ENCODE measurements at places on chromosomes 7 and 10. TPM values are rescaled to one million over a fixed set of nuclear protein-coding genes. Genes with fewer than 3 reads are reported as not detected.

DNA sequence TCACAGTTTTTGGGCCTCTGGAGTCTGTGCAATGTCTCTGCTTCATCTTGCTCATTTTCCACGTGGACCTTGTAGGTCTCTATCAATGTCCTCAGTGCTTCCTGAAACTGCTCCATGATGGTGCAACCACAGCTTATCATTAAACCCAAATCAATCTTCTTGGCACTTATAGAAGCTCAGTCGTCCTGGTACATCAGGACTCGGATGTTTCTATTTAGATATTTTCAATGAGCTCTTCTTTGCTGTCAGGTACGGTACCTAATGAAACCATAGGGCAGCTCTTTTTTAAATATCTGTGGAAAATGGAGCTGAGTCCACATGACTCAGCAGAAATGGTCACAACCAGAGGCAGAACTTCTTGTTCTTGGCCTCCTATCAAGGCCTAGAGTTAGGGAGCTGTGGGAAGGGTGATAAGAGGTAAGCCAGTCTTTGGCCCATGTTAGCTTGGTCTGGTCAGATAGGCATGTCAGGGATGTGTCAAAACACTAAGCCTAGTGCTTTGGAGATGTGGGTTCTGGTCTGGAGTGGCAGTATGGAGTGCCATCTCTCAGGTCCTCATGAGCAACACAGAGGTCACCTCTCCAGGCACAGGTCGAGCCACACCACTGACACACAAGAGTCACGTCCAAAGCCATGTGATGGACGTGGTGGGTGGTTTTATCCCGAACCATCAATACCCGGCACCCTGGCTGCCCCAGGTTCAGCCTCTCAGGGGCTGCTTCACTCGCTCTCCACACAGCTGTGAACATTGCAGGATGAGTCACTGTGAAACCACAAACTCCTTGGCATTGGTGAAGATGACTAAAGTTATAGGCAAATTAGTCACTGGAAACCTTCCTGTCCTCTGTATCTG lies 87.0 kb downstream of the TBXAS1 start:
- no peak for DNase-seq
- no peak overlapping the region for H3K4me3 ChIP-seq
- H3K36me3 ChIP-seq, result no peaks in the 10 kb centered on the region
- H3K27ac ChIP-seq, result peak overlapping the region; percentile 40
- no peaks in the 10 kb centered on the region for H3K4me1 ChIP-seq
- H3K27me3 ChIP-seq, result no peaks in the 10 kb centered on the region

The CAMK2B gene
- 0.80 TPM for total RNA-seq

DNA sequence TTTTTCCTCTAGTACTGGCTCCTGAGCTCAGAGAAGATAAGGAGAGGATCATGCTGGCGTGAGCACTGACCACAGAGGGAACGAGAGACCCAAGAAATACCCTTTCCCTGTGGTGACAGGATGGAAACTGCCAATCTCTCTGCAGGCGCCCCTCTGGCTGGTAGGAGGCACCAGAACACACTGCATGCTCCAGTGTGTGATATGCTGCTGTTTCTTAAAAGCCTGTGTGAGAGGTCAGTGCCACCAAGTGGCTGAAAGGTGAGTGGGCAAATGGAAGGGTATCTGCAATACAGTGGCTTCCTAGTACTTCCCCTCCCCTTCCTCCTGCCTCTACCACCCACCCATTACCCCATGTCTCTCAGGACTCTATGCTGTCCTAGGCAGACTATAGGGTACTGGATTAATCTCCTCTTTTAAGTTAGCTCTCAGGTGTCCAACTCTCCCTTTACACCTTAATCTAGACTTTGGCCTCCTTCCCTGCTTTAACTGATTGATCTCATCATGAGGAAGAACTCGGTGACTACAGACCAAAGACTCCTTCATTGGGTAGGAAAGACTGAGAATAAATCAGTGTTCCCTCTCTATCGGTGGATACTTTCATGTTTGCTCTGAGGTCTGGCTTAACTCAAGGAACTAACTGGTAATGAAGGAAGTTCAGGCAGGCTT lies 283.6 kb downstream of the ADRA2A start:
- peak; percentile 23 for DNase-seq
- H3K27me3 ChIP-seq, result no peaks in the 10 kb centered on the region
- H3K36me3 ChIP-seq, result no peaks in the 10 kb centered on the region
- no peak overlapping the region for H3K27ac ChIP-seq

The ZNF727 gene
- 0.34 TPM for total RNA-seq

The EIF4H gene
- 228 TPM for total RNA-seq

- H3K4me3 ChIP-seq, result no peak overlapping the region
- peaks cover 3% of the 10 kb centered on the region for H3K4me1 ChIP-seq
- DNase-seq, result no peak
These were observed 113.3 kb downstream of the EBF3 start for GRCh38 chr10:129850790-129851189.

The PCDH15 gene
- total RNA-seq, result 1.6 TPM

GRCh38 chr7:39212876-39213275 lies 235.2 kb downstream of the POU6F2 start:
- no peaks in the 10 kb centered on the region for H3K4me1 ChIP-seq
- no peaks in the 10 kb centered on the region for H3K36me3 ChIP-seq
- no peak overlapping the region for H3K27ac ChIP-seq
- no peak for DNase-seq
- H3K4me3 ChIP-seq, result no peak overlapping the region
- H3K27me3 ChIP-seq, result no peaks in the 10 kb centered on the region

GRCh38 chr10:78524941-78525340 lies 491.3 kb downstream of the RPS24 start:
- H3K27me3 ChIP-seq, result no peaks in the 10 kb centered on the region
- H3K27ac ChIP-seq, result no peak overlapping the region
- no peak for DNase-seq
- H3K4me1 ChIP-seq, result no peaks in the 10 kb centered on the region

The ARID5B gene
- total RNA-seq, result 31.0 TPM

The NCF1 gene
- total RNA-seq, result 8.3 TPM

The CNTNAP2 gene
- 0.43 TPM for total RNA-seq

DNA sequence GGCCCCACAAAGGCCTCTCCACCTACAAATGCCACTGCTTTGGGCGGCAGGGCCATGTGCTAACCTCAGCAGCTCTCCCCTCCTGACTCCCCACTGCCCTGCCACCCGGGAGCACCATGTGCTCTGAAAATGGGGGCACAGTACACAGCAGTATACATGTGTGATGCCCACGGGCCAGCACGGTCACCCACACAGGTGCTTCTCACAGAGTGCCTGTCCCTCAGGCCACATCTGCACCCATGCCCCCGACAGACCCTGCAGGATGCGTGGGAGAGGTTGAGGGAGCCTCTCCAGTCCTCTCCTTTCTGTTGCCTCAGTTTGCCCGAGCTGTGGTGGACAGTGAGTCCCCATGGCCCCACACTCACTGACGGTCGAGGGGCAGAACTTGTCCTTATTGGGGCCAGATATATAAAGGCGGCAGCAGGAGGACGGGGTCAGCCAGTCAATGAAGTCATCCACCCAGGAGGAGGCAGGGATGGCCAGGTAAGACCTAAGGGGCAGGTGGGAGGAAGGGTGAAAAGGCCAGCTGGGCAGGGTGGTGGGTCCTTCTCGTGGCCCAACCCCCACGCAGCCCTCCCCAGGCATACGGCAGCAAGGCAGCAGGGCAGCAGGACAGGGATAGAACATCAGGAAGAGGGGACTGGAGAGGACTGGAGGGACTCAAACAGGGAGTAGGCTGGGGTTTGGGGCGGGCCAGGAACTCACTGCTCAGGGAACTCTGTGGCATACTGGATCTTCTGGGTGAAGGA lies 19.6 kb downstream of the NPC1L1 start:
- no peak overlapping the region for H3K4me3 ChIP-seq
- H3K27ac ChIP-seq, result no peak overlapping the region
- no peaks in the 10 kb centered on the region for H3K27me3 ChIP-seq
- no peaks in the 10 kb centered on the region for H3K36me3 ChIP-seq

DNA sequence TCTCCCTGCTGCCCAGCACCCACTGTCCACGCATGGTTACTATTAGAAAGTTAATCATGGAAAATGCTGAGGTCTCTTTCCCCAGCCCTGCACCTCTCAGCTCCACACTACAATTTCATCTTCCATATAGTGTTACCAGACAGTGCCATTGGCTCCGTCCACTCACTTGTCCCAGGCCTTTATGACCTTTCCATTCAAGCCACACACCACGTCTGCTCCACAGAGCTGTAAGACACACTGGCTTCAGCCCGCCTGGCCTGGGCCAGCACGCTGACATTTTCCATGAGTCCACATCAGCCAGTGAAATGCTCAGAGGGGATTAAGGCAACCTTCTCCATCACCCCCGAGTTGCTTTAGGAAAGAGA lies 118.7 kb downstream of the KCNMA1 start:
- DNase-seq, result no peak
- H3K27ac ChIP-seq, result no peak overlapping the region
- H3K27me3 ChIP-seq, result no peaks in the 10 kb centered on the region
- H3K4me1 ChIP-seq, result no peaks in the 10 kb centered on the region
- no peaks in the 10 kb centered on the region for H3K36me3 ChIP-seq
- H3K4me3 ChIP-seq, result no peak overlapping the region

DNA sequence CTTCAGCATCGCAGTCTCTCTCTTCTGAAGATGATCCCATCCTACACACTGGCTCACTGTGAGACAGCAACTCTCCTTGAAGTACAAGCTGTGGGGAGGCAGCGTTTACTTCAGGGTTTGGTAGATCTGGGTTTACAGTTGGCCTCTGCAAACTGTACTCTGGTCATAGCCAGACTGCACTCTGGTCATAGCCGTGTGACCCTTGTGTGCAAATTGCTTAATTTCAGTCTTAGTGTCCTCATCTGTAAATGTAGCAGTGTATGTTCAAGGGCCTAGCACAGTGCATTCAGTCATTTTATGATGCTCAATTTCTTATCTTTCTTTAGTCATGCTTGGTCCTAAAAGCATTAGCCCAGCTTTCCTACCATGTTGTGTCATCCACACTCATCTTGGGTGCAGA lies 188.2 kb downstream of the LRMDA start:
- no peak for DNase-seq
- H3K4me1 ChIP-seq, result peaks cover 21% of the 10 kb centered on the region
- H3K27ac ChIP-seq, result no peak overlapping the region
- H3K36me3 ChIP-seq, result no peaks in the 10 kb centered on the region

GRCh38 chr10:63681993-63682697 lies 160.9 kb downstream of the REEP3 start:
- peaks cover 3% of the 10 kb centered on the region for H3K4me1 ChIP-seq
- peak overlapping the region; percentile 19 for H3K4me3 ChIP-seq
- peak overlapping the region; percentile 39 for H3K27ac ChIP-seq
- no peaks in the 10 kb centered on the region for H3K27me3 ChIP-seq

The ZNF365 gene
- total RNA-seq, result 0.80 TPM

DNA sequence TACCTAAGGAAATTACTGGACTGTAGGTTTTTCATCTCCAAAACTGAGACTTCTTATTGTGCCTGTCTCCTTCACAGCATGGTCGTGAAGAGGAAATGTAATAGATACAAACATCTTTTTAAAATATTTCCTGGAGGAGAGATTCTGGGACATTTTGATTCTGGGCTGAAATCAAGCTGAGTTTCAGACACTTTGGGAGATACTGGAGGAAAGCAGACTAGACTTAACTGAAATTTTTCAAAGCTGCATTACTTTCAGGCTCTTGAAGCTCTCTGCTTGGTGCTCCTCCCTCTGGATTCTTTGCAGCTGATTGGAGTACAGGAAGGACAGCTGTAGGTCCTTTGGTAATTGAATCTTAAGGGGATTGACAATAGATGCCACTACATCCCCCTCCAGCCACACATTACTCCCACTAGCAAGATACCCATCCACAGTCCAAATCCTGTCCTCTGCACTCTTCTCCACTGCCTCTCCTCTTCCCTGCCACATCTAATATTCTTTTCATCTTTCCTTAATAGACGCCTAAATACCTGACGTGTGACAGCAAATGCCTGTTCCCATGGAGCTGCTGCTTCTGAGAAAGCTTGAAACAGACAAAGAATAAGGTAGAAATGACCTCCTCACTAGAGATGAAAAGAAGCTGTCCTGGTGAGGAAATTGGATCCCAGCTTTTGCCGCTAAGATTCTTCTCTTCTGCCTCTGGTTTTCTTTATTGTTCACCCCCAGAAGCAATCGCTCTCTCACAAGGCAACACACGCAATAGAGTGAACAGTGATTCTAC lies 111.5 kb upstream of the PHYHIPL start:
- no peak overlapping the region for H3K27ac ChIP-seq
- no peaks in the 10 kb centered on the region for H3K4me1 ChIP-seq

- H3K4me3 ChIP-seq, result no peak overlapping the region
- H3K27me3 ChIP-seq, result no peaks in the 10 kb centered on the region
- H3K36me3 ChIP-seq, result no peaks in the 10 kb centered on the region
- peaks cover 5% of the 10 kb centered on the region for H3K4me1 ChIP-seq
- H3K27ac ChIP-seq, result no peak overlapping the region
- DNase-seq, result no peak
These were observed 8.9 kb downstream of the LCOR start for GRCh38 chr10:96840841-96841518.

- H3K27ac ChIP-seq, result no peak overlapping the region
- no peaks in the 10 kb centered on the region for H3K36me3 ChIP-seq
- peaks cover 16% of the 10 kb centered on the region for H3K4me1 ChIP-seq
- DNase-seq, result no peak
- no peak overlapping the region for H3K4me3 ChIP-seq
These were observed 164.3 kb downstream of the ZMYND11 start for GRCh38 chr10:299512-299911.

GRCh38 chr7:135326636-135327280 lies 93.1 kb downstream of the STRA8 start:
- no peaks in the 10 kb centered on the region for H3K4me1 ChIP-seq
- H3K36me3 ChIP-seq, result no peaks in the 10 kb centered on the region
- peak; percentile 11 for DNase-seq
- H3K27me3 ChIP-seq, result peaks cover 5% of the 10 kb centered on the region

DNA sequence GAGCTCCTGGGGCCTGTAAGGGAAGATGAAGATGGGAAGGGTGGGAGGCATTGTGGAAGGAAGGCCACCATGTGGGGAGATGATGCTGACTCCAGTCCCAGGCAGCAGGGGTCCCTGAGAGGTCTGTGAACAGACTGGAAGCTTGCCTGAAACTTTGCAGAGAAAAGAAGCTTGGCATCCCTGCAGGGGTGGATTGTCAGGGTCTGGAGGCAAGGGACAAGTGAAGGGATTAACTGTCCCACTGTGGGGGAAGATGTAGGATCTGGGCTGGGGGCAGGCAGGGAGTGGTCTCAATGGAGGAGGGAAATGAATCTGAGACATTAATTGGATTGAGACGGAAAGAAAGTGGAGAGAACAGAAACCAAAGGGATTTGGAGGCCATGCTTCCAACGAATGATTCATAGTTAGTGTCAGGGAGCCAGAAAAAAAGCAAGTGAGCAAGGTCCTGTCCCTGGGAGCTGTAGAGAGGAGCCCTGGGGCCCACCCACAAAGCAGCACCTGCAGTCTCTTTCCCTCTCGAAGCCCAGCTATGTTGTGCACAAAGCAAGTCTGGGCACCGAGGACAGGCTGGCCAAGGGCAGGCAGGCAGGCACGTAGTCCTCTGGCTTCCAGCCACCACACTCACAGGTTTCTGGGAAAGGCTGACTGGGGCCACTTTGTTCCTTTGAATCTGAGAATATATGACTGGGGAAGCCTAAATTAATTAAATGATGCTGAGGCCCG lies 4.7 kb upstream of the SLC18A3 start:
- no peak overlapping the region for H3K4me3 ChIP-seq
- H3K36me3 ChIP-seq, result no peaks in the 10 kb centered on the region
- H3K4me1 ChIP-seq, result no peaks in the 10 kb centered on the region
- no peak overlapping the region for H3K27ac ChIP-seq
- DNase-seq, result peak; percentile 2

The DGKI gene
- total RNA-seq, result 1.5 TPM

The XRCC2 gene
- 2.9 TPM for total RNA-seq

The CYP3A4 gene
- total RNA-seq, result 0.37 TPM

GRCh38 chr10:117865945-117866344 lies 180.8 kb downstream of the RAB11FIP2 start:
- no peak overlapping the region for H3K4me3 ChIP-seq
- no peak overlapping the region for H3K27ac ChIP-seq
- DNase-seq, result no peak
- H3K4me1 ChIP-seq, result no peaks in the 10 kb centered on the region
- H3K36me3 ChIP-seq, result no peaks in the 10 kb centered on the region

The C7orf57 gene
- 14.5 TPM for total RNA-seq

The CPA4 gene
- total RNA-seq, result 0.55 TPM

All from lung (tissue), 17 donors.